Activated T-helper 9 cell treated with anti-CD3 and anti-CD28 coated beads, Interleukin-2, amount 50 U/mL, for 16 hours (primary cell): ENCODE measurements at places on chromosomes 2 and 18.

DNA sequence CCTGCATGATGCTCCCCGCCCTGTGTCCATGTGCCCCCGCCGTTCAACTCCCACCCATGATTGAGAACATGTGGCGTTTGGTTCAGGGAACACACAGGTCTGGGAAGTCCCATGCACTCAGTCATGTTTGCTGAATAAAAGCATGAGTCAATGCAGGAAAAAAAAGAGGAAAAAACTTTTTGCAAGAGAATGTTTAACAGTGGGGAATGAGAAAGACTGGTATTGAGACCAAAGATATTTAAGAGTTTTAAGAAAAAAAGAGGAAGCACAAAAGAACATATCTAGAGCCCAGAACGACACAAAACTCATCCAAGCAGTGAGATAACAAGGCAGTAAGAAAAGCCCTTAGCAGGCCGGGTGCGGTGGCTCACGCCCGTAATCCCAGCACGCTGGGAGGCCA lies 279.2 kb upstream of the THSD7B start:
- DNase-seq, result no peak

DNA sequence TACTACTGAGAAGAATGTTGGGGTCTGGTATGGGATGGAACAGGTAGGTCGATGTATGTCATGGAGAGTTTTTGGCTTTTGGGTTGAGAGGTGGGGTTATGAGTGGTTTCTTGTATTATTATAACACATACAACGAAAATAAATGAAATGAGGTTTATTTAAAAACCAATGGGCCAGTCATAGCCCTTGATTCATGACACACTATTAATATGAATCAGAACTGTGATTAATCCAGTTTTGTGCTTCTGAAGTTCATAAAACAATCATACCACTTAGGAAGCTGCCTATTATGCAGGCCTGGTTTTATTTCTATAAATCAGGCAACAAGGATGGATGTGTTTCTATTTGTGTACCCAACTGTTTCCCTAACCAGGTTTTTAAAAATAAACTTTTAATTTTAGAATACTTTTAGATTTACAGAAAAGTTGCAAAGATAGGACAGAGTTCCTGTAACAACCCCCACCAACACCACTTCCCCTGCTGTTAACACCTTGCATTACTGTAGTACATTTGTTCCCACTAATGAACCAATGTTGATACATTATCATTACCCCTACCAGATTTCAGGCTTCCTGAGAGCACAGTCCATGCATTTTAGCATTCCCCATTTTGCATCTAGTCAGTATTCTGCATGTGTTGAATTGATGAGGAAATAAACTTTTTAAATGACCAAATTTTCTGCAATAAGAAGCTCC lies 37.5 kb upstream of the NCOA1 start:
- DNase-seq, result no peak

- no peak for DNase-seq
Observed at GRCh38 chr2:187499941-187500532, 52.0 kb upstream of the CALCRL start.

- DNase-seq, result no peak
Observed at GRCh38 chr2:95020275-95021022, 5.1 kb upstream of the MAL start.

DNA sequence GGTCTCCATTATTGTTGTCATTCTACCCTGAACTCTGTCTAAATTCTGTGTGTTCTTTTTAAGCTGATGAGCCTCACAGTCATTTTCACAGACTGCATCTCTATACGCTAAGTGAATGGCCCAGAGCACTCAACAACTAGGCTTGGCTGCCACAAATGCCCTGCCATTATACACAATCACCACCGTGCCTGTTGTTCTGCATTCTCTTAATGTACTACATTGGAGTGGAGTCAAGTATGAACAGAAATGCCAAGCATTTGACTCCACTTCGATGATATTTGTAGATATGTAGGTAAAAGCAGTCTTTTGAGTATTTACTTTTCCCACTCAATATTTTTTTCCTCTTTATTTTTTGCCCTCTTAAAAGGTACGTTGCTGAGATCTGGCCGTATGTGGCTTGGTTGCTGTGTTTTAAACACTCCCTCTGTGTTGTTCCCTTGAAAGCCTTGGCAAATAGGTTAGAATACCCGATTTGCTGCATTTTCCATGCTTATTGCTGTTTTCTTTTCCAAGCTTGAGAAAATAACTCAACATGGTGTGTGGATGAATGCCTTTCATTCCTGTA lies 36.2 kb upstream of the TMEFF2 start:
- DNase-seq, result no peak

GRCh38 chr2:45943219-45944044 lies 292.0 kb downstream of the PRKCE start:
- no peak for DNase-seq
